Stimulated activated CD4-positive, alpha-beta T cell treated with anti-CD3 and anti-CD28 coated beads, Interleukin-2, amount 100 ng/mL, for 48 hours (primary cell): ENCODE measurements at places on chromosomes 12 and 14.

DNA sequence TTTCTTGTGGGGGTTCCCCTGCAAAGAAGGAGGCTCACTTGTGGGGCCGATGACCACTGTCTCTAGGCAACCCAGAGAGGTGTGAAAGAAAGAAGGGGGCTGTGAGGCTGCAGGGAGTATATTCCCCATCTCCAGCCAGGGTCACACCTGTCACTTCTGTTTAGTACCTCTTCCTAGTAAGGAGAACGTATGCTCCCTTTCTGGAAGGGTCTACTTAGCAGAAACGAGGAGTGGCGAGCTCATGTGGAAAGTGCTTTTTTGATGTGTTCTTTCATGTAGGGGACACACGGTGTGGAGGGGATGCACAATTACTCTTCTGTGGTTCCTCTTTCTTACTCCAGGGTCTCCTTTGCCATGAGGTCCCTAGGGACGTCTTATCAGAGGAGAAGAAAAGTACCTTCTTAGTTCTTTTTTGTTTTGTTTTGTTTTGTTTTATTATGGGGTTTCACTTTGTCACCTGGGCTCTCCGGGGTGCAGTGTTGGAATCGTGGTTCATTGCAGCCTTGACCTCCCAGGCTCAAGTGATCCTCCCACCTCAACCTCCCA lies 58.3 kb downstream of the PRKCH start:
- no peak for DNase-seq

DNA sequence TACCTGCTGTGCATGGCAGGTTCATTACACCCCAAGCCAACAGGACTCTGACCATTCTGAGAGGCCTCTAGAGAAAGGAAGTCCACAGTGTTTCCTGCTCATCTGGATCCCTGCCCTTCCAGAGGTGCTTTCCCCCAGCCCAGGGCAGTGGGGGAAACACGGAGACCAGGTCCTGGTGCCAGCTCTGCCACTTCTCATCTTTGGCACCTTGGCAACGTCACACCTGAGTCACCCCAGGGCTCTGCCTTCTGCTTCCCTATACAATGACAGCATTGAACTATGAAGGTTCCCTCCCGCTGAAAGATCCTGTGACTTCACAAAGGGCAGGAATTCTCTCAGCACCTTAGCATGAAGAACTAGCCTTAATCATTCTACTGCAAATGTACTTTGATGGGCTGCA lies 74.9 kb downstream of the ANO2 start:
- no peak for DNase-seq

GRCh38 chr14:22180045-22180444 lies 409.0 kb downstream of the DAD1 start:
- DNase-seq: no peak

DNA sequence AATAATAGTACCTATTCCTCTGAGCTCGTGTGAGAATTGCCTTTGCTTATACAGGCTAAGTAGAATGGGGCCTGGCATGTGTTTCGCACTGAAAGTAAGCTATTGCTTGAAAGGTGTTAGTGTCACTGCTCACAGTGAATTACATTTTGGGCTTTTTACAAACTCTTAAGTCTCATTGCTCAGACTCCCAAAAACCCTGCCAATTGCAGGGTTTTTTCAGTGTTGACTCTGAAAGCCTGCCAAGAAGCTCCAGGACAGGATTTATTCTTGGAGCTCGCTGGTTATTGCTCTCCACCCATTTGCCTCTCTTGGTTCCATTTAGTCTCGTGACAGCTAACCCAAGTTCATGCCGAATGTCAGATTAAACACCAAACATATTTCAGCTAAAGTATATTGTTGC lies 39.8 kb downstream of the NOPCHAP1 start:
- no peak for DNase-seq

DNA sequence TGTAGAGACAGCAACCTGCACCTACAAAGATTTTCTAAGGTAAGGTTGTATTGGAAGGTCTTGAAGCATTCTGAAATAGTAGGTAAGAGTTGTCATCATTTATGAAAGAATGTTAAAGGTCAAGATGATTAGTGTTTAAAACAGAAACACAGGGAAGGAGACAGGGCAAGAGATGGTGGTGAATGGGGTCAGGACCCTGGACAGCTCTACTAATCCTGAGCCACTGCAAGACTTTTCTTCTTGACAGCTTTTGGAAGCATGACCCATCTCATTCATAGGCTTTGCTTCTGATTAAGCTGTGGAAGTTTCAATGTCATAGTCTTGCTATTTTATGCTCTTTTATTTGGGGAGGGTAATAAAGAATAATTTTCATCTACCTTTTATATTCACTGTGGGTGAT lies 75.5 kb upstream of the CAND1 start:
- DNase-seq: peak; percentile 15

DNA sequence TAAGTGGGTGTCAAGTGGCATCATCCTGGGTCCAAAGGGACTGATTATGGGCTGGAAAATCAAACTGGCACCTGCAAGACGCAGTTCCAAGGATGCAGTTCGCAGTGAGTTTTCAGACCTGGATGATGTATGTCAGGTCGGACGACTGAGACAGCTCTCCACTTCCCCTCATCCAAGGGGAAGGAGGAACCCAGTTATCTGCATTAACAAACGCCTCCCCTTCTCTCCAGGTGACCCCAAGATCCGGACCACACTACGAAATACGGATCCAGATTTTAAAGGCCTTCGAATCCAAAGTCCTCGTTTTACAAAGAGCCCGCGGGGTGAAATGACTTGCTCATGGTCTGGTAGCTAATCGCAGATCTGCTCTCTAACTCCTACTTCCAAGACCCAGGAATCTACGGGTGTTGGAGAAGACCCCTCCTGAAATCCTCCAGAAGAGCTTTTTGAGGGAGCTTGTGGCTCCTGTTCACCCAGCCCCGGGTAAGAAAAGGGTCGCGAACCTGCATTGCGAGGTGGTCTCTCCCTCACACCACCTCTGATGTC lies 460 bp upstream of the SYNE2 start:
- DNase-seq: no peak

DNA sequence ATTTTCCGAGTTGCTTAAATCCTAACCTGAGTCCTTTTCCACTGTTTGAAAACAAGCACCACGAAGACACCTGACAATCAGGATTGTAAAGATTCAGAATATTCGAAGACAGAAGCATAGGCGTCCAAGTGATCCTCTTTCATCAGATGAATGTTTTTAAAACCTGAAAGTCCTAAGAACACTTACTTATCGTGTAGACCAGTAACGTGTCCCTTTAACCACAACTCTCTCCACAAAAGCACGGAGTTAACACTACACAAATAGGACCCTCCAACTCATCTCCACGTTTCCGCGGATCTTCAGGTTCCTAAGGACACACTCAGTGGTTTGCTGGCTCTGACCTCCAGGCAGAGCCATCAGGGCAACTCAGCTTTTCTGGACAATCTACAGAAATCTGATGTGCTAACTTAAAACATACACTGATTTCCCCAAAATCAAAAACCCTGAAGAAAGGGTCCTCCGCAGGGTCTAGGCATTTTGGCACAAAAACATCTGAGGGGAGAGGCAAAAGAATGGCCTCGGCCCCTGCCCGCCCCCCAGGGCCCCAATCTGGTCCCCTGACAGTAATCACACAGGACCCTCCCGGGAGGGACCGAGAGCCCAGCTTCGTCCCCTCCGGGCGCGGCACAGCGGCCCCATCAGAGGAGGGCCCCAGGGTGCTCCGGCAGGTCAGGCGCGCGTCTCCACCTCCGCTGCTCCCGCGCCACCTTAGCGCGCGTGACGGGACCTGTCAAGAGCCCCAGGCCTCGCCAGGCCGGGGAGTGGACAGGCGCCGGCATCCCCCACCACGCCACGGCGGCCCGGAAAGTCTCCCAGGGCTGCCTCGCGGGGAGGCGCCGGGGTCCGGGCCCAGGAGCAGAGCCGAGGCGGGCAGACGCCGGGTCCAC lies 925 bp downstream of the DICER1 start:
- DNase-seq: peak; percentile 23

DNA sequence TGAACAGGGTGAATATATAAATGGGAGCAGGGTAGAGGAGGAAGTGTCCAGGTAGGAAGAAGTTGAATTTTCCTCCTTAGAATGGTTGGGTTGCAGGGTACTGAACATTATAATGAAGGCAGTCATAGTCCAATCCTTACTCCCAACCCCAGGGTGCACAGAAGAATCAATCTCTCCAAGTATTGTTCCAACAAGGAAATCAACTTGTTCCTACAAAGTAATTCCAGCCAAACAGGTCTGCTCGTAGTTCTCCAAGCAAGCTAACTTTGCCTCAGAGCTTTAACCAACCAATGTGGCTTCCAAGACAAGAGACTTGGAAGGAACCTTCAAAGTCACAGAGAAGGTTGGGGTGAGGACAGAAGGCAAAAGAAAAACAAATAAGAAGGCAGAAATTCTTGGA lies 527.2 kb downstream of the MED13L start:
- DNase-seq: no peak

- no peak for DNase-seq
Observed at GRCh38 chr12:34402899-34403705, 380.8 kb downstream of the ALG10 start.

DNA sequence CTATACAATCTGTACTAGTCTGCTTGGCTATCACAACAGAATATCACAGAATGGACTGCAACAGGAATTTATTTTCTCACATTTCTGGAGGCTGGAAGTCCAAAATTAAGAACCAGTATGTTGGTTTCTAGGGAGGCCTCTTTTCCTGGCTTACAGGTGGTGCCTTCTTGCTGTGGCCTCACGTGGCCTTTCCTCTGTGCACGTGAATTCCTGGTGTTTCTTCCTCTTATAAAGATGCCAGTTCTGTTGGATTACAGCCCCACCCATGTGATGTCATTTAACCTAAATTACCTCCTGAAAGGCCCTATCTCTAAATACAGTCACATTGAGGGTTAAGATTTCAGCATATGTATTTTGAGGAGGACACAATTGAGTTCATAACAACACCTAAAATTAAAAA lies 32.1 kb upstream of the C2CD5 start:
- no peak for DNase-seq

GRCh38 chr12:97194546-97194945 lies 268.1 kb upstream of the RMST start:
- no peak for DNase-seq
